ENCODE measurements at places on chromosomes 2 and 18.

DNA sequence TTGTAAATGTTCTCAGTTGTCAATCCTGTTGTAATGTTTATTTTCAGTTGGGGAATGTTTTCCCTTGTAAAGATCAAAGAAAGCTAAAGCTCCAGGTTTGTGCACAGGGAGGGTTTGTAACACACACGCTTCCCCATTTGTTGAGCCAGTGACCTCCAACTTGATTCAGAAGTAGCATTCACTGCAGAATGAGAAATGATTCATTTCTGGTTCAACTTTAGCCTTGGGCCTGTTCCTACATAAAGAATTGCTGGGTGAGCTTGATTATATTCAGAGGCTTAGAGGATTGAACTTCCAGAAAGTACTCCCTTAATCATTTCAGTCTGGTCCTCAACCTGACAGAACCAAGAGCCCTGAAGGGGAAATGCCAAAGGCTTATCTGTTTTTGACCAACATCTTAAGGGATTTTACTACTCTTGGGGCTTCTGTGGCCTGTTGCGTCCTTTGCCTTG, 70.6 kb upstream of the CAVIN2 start:
- no peak for DNase-seq

- no peak for DNase-seq
These were observed 10.8 kb upstream of the RHBDD1 start for GRCh38 chr2:226825056-226825455.

DNA sequence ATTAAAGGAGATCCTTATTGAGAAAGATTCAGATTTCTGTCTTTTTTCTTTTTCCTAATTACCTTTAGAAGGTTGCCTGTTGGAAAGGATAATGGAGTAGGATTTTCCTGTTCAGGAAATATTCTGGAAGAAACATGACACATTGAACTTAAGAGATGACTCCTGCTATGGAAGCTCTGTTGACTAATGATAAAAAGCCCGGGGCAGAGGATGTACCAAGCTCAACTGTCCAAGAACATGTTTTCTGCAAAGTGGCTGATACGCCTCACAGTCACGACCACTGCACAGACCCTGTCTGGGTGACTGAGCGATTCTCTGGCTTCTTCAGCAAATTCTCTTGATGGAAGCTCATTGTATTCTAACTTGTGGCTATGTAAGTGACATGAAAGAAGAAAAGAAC, 86.2 kb upstream of the THOC1 start:
- DNase-seq = no peak

GRCh38 chr2:41405441-41405840, 642.4 kb upstream of the PKDCC start:
- DNase-seq = no peak

GRCh38 chr2:212949786-212950185, 201.6 kb downstream of the IKZF2 start:
- DNase-seq = no peak

- peak; percentile 86 for DNase-seq
These were observed 741 bp downstream of the GPR148 start for GRCh38 chr2:130729322-130730299.

DNA sequence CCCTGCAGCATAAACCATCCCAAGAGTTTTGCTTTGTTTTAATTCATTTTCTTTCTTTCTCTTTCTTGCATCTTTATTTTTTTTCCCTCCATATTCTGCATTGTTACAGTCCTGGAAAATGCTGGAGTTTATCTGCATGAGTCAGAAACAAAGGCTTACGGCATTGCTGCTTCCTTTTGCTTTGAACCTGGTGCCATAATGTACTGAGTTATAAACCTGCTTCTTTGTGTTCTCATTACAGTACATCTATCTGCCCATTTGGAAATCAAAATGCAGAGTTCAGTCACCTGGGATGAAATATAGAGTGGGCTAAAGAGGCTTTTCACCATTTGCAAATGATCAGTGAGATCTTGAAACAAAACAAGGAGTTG, 1009.2 kb upstream of the FANCL start:
- DNase-seq = no peak

- no peak for DNase-seq
These were observed 31.5 kb upstream of the ATIC start for GRCh38 chr2:215280326-215280725.

- no peak for DNase-seq
These were observed 343.7 kb downstream of the SPAG16 start for GRCh38 chr2:213627835-213628460.
